ENCODE measurements at places on chromosomes 3 and 15.

GRCh38 chr3:43892526-43892925, 201.8 kb downstream of the ABHD5 start:
- DNase-seq = no peak

- no peak for DNase-seq
Measured at GRCh38 chr3:108823227-108823626, 641 bp downstream of the TRAT1 start.

DNA sequence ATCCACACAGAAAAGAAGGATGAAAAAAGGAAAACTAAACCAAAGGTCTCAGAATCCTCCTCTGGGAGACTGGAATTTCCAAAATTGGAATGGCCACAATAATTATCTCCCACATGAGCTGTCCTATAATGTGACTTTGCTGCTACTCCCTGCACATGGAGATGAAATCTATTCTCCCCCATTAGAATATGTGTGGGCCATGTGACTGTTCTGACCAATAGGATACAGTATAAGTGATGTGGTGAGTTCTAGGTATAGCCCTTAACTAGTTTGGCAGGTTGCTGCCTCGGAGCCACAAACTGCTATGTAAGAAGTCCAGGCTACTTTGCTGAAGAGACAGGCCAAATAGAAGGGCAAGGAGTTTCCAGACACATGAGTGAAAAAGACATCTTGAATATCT, 5.2 kb downstream of the TRIM59 start:
- no peak for DNase-seq

DNA sequence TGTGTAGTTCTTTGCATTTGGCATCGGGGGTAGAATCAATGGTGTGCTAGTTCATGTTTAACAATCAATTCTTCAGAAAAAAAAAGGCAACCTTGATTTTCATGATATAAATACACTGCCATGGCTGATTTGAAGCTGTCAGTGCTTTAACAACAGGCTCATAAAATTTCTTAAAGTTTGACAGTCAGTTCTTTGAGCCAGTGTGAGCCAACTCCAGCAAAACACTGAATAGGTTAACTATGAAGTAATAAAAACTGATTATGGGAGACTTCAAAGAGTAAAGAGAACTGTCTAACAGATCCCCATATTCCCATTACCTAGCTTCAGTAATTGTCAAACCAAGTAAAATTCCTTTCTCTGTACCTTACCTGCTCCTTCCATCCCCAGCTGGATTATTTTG, 241.7 kb upstream of the SUCLG2 start:
- no peak for DNase-seq

- no peak for DNase-seq
Measured at GRCh38 chr3:152811974-152812760, 22.8 kb upstream of the P2RY1 start.

- no peak for DNase-seq
Measured at GRCh38 chr15:51678096-51678495, 3.2 kb upstream of the SCG3 start.

DNA sequence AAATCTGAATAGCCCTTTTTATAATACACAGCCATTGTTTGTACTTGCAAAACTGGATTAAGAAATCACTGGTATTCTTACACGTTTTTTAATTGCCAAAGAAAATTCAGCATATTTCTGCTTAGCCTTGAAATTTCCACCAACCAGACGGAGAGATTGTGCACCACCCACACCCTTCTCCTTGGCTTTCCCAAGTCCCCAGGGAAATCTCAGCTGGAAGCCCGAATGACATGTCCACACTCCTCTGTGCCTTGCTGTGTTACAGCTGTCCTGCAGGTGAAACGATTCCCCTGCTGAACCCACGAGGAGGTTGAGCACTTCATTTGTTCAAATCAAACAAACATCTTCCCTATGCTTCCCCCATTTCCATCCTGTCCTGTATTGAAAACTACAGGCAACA, 49.6 kb upstream of the PPARG start:
- no peak for DNase-seq

GRCh38 chr3:194103983-194104751, 31.8 kb upstream of the HES1 start:
- no peak for DNase-seq

- DNase-seq = no peak
Measured at GRCh38 chr3:195690951-195691350, 29.8 kb upstream of the MUC20 start.

- no peak for DNase-seq
Measured at GRCh38 chr3:146222204-146223046, 28.5 kb downstream of the PLSCR4 start.

GRCh38 chr3:78256123-78256522, 1216.2 kb downstream of the ROBO2 start:
- no peak for DNase-seq

DNA sequence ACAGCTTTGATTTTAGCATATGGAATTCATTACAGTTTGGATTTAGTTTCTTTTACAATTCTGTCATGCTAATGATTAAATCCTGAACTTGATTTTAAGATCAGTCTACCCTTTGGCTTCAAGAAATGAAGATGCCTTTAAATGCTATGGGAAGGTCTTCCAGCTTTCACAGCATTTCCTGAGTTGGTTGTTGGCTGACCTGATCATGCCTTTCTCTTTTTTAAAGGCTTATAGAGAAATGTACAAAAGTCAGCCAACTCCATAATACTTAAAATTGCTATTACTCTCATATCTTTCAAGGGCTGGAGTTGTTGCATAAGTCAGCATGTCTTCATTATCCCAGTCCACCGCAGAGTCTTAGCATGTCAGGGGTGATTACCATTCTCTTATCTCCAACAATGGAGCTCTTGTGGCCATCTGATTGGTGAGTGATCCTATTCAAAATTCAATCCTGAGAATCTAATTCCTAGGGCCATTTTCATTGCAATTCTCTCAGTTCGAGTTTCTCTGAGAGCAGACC, 123.8 kb downstream of the GMNC start:
- DNase-seq = no peak

DNA sequence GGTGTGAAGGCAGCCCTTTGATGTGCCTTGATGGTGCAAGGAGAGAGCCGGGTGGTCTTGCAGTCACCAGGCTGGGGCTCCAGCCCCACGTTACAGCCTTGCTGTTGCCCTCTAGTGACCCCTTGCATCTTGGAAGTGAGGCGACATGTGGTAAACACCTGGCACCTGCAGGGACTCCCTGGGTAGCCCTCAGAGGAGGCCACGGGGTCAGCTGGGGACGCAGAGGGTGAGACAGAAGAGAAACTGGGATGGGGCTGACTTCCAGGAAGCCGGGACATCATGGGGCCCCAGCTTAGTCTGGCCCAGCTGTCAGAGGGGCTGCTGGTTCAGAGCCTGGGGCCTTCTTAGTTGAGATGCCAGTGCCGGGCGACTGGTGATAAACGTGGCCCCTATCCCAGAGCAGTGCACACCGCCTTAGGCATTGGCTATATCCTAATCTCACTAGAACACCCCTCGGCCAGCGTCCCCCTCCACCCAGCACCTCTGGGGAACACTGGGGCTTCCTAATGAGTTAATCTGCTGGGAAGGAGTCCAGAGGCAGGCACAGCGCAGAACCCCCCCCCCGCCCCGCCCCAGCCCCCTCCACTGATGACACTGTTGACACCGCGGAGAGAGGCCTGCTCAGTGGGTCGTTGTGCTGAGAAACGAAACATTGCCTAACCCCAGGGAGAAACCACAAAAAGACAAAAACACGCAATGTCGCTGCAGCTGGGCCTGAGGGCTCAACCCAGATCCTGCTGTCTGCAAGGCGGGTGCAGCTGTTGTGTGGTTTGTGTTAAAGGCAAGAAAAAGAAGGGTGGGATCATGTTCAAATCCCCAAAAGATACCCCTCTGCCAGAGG, 60.5 kb upstream of the KLF13 start:
- peak; percentile 33 for DNase-seq

DNA sequence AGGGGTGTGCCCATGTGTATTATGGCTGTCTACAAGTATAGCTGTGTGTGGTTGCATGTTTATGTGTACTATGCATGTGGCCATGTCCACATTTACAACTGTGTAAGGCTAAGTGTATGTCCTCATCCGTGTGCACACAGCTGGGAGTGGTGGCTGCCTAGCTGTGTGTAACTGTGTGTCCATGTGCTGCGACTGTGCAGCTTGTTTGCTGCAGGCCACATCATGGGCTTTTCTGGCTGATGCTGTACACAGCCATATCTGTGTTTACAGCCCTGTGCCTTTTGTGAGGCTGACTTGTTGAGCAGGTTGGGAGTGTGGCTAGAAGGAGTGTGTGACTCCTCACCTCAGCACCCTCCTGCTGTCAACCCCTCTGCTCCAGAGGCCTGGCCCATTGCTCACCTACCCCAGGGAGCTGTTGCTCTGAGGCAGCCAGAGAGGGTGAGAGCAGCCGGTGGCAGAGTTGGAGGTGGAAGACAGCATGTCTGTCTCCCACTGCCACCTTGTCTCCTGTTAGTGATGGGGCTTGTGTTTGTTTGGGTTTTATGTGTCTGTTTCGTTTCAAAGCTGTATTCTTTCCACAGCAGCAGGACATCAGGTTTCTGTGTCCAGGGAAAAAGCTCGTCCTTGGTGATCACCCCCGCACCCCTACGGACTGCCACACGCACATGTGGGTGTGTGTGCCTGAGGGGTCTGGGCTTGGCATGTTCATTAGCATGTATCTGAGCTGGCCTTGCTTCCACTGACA, 1.4 kb upstream of the GRM2 start:
- no peak for DNase-seq

Data from activated CD8-positive, alpha-beta memory T cell treated with anti-CD3 and anti-CD28 coated beads for 48 hours (primary cell).